Vagina (tissue), 2 donors: ENCODE measurements at places on chromosomes 16 and 17.
A peak's percentile ranks its signal among the peaks of the same experiment; 100 is the strongest.

DNA sequence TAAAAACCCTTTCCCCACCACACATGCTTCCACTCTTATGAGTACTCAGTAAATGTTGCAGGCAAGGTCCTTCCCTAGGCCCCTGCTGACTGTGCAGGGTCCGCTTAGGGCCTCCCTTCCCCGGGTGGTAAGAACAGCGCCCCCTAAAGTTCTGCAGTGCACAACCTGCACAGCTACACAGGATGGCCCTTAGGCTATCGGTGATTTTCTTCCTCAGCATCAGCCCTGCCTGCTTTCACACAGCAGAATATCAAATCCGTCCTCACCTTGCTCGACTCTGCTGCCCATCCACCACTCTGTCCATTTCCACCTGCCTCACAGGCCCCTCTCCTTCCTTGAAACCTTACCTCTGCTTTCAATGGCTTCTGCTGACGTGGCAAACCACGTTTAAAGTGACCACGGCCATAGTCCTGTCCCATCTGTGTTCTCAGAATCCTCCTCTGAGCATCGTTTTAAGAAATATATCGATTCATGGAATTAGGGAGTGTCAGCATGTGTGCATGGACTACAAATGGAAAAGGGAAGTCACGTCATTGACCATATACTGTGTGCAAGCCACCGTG is 51.4 kb upstream of the TMEM132E start:
- H3K4me1 ChIP-seq = no peaks in the 10 kb centered on the region
- H3K4me3 ChIP-seq = no peak overlapping the region
- H3K27ac ChIP-seq = no peak overlapping the region
- no peaks in the 10 kb centered on the region for H3K36me3 ChIP-seq

DNA sequence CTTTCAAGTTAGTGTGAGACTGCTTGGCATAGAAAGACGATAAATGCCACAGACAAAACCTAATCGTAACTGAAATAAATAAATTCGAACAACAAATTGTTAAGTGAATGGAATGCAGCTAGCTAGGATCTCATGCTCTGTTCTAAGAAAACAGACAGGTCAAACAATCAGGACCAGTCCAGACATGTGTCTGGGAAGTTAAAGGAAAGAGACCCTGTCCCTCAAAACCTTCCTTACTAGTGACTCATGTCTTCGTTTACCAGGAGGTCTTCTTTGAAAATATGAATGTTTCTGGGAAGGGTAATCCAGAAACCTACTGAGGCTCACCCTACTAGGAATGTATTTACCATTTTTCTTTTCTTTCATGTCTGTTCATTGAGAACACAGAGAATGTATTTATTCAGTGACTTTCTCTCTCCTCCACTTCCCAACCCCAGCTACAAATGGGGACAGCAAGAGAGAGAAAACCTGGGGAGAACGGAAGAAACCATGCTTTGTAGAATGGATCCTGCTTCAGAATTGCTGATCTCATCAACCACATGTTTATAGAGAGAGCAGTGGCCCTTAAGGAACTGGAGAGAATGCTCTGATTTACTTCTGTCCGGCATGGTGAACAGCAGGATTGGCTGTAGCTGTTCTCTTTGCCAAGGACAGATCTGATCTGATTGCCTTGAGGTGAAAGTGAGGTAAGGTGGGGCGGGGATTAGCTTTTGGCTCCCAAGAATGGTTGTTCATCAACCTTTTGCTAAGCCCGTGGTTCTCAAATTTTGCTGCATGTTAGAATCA is 39.4 kb upstream of the DHX8 start:
- H3K36me3 ChIP-seq = no peaks in the 10 kb centered on the region
- no peak overlapping the region for H3K27ac ChIP-seq
- no peaks in the 10 kb centered on the region for H3K27me3 ChIP-seq
- peaks cover 4% of the 10 kb centered on the region for H3K4me1 ChIP-seq
- H3K4me3 ChIP-seq = no peak overlapping the region

GRCh38 chr16:88406096-88407041 is 23.6 kb downstream of the ZNF469 start:
- no peaks in the 10 kb centered on the region for H3K27me3 ChIP-seq
- peaks cover 25% of the 10 kb centered on the region for H3K4me1 ChIP-seq
- H3K4me3 ChIP-seq = peak overlapping the region; percentile 41
- no peaks in the 10 kb centered on the region for H3K36me3 ChIP-seq
- DNase-seq = no peak

- no peaks in the 10 kb centered on the region for H3K36me3 ChIP-seq
- H3K4me1 ChIP-seq = peaks cover 18% of the 10 kb centered on the region
- no peak overlapping the region for H3K27ac ChIP-seq
- DNase-seq = no peak
- H3K4me3 ChIP-seq = no peak overlapping the region
These were observed 146.9 kb downstream of the MSI2 start for GRCh38 chr17:57403236-57403635.

- H3K27me3 ChIP-seq = no peaks in the 10 kb centered on the region
- no peak overlapping the region for H3K27ac ChIP-seq
- H3K4me3 ChIP-seq = no peak overlapping the region
- no peak for DNase-seq
These were observed 360.8 kb downstream of the C16orf95 start for GRCh38 chr16:86956437-86956836.

- no peaks in the 10 kb centered on the region for H3K27me3 ChIP-seq
- H3K27ac ChIP-seq = peak overlapping the region; percentile 82
- H3K4me1 ChIP-seq = peaks cover 22% of the 10 kb centered on the region
- peak overlapping the region; percentile 85 for H3K4me3 ChIP-seq
- DNase-seq = no peak
These were observed 14.4 kb downstream of the SYCE1L start for GRCh38 chr16:77213542-77214106.

DNA sequence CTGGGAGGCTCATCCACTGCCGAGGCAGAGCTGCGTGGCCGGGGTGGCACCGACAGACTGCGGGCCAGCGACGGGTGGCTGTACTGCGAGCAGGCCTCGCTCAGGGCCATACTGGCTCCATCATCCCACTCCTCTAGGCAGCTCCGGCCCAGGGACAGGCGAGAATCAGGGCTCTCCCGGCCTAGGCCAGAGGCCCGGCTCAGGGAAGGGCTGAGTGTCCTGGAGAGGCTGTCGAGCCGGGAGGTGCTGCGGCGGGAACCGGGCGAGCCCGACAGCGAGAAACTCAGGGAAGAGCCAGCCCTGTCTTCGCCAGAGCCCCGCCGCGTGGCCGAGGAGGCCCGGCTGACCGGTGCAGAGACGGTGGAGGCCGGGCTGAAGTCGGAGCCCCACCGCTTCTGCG is 37.4 kb downstream of the PIPOX start:
- H3K36me3 ChIP-seq = peaks cover 41% of the 10 kb centered on the region
- H3K27me3 ChIP-seq = no peaks in the 10 kb centered on the region
- H3K27ac ChIP-seq = no peak overlapping the region
- H3K4me1 ChIP-seq = no peaks in the 10 kb centered on the region

- H3K4me1 ChIP-seq = no peaks in the 10 kb centered on the region
- no peaks in the 10 kb centered on the region for H3K36me3 ChIP-seq
- H3K27ac ChIP-seq = no peak overlapping the region
- DNase-seq = no peak
- H3K4me3 ChIP-seq = no peak overlapping the region
These were observed 115.2 kb downstream of the CCDC182 start for GRCh38 chr17:57629886-57630285.

- no peaks in the 10 kb centered on the region for H3K27me3 ChIP-seq
- DNase-seq = peak; percentile 87
- H3K4me1 ChIP-seq = peaks cover 49% of the 10 kb centered on the region
- H3K4me3 ChIP-seq = peak overlapping the region; percentile 100
- peak overlapping the region; percentile 96 for H3K27ac ChIP-seq
These were observed 485 bp downstream of the DYNLL2 start for GRCh38 chr17:58083491-58084316.

DNA sequence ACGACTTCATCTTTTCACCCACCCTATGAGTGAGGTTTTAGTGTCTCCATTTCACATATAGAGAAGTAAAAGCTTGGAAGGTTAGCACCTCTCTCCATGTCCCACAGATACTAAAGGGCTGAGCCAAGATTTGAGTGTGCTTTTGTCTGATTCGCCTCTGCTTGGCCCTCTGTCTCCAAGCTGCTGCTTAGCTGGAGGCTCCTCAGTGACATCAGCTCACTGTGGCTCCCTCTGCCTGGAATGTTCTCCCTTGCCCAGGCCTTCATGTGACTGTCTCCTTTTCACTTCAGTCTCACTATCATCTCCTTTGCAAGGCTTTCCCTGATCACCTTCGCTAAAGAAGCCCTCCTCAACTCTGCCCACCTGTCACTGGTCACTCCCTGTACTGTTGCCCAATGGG is 84.5 kb upstream of the HSBP1 start:
- H3K27me3 ChIP-seq = no peaks in the 10 kb centered on the region
- no peak for DNase-seq
- no peaks in the 10 kb centered on the region for H3K36me3 ChIP-seq
- no peak overlapping the region for H3K27ac ChIP-seq

DNA sequence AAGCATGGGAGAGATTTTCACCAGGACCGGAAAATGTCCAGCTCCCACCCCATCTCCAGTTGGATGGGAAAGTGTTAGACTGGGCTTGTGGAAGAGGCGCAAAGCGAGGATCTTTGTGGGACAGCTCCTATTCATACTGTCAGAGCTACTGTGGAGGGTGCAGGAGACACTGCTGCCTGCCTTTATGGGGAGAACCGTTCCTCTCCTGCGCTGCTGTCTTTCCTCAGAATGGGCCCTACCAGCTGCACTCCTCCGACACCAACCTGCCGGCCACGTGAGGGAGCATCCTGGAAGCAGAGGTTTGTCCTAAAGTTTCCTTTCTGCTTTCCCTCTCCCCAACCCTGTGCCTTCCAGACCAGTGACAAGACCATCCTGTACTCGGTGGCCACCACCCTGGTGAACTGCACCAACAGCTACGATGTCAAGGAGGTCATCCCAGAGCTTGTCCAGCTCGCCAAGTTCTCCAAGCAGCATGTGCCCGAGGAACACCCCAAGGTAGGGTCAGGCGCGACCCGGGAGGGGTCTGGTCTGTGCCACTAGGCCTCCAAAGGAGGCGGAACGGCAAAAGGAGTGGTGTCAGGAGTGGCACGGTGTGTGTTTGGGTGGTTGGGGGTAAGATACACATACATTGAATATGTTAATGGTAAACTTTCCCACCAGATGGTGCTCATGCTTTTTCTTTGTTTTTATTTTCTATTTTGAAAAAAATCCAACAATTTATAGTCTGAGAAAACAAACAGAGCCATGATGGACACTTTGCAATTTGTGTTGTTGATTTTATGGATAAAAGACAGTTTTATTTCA is 23.0 kb downstream of the SLC35G3 start:
- no peak overlapping the region for H3K27ac ChIP-seq
- no peaks in the 10 kb centered on the region for H3K27me3 ChIP-seq
- DNase-seq = peak; percentile 64
- peaks cover 7% of the 10 kb centered on the region for H3K4me1 ChIP-seq
- H3K4me3 ChIP-seq = no peak overlapping the region
- no peaks in the 10 kb centered on the region for H3K36me3 ChIP-seq

DNA sequence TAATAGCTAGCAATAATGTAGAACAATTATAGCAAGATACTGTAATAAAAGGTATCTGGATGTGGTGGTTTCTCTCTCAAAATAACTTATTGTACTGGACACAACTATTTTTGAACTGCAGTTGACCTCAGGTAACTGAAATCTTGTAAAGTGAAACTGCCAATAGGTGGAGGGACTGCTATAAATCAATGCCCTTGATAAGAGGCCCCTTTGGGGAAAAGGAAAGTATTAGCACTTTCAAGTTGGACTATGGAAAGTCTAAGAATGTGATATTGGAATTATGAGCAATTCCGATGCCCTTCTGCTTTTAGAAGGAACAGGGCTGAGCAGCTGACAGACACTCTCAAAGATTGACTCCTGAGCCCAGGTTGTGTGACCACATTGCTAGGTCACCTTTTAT is 44.5 kb upstream of the ARHGAP44 start:
- H3K4me1 ChIP-seq = no peaks in the 10 kb centered on the region
- no peaks in the 10 kb centered on the region for H3K36me3 ChIP-seq
- no peak overlapping the region for H3K4me3 ChIP-seq
- no peak for DNase-seq
- no peaks in the 10 kb centered on the region for H3K27me3 ChIP-seq
- no peak overlapping the region for H3K27ac ChIP-seq

GRCh38 chr17:3683054-3683511 is 12.9 kb downstream of the P2RX5 start:
- H3K27ac ChIP-seq = no peak overlapping the region
- no peaks in the 10 kb centered on the region for H3K4me1 ChIP-seq
- H3K36me3 ChIP-seq = no peaks in the 10 kb centered on the region
- no peak overlapping the region for H3K4me3 ChIP-seq
- no peaks in the 10 kb centered on the region for H3K27me3 ChIP-seq

- H3K4me1 ChIP-seq = peaks cover 16% of the 10 kb centered on the region
- no peaks in the 10 kb centered on the region for H3K36me3 ChIP-seq
- no peak for DNase-seq
- no peaks in the 10 kb centered on the region for H3K27me3 ChIP-seq
- peak overlapping the region; percentile 84 for H3K27ac ChIP-seq
These were observed 610 bp upstream of the PEX12 start for GRCh38 chr17:35578929-35579432.

- no peaks in the 10 kb centered on the region for H3K27me3 ChIP-seq
- no peaks in the 10 kb centered on the region for H3K36me3 ChIP-seq
- no peak overlapping the region for H3K4me3 ChIP-seq
These were observed 5.8 kb downstream of the PIK3R6 start for GRCh38 chr17:8861495-8862181.

DNA sequence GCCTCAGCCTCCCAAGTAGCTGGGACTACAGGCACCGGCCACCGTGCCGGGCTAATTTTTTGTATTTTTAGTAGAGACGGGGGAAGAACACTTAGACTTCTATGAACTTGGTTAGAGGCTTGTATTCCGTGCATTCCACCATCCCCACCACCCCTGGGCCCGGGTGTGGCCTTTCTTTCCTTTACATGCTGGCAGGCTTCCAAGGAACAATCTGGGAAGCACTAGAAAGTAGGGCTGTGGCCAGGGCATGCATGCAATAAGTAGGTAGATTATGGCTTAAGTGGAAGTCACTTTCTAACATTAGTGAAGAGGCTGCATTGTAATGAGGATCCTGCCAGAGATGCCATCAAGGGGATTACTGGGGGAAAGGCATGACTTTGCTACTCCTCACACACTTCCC is 171.6 kb downstream of the SHISA6 start:
- no peaks in the 10 kb centered on the region for H3K36me3 ChIP-seq
- no peak for DNase-seq
- no peaks in the 10 kb centered on the region for H3K27me3 ChIP-seq
- H3K27ac ChIP-seq = no peak overlapping the region
- H3K4me3 ChIP-seq = no peak overlapping the region
- no peaks in the 10 kb centered on the region for H3K4me1 ChIP-seq

- H3K27me3 ChIP-seq = no peaks in the 10 kb centered on the region
- H3K4me3 ChIP-seq = peak overlapping the region; percentile 35
- DNase-seq = no peak
- H3K4me1 ChIP-seq = peaks cover 92% of the 10 kb centered on the region
- no peaks in the 10 kb centered on the region for H3K36me3 ChIP-seq
- H3K27ac ChIP-seq = peak overlapping the region; percentile 89
These were observed 6.6 kb downstream of the NHERF2 start for GRCh38 chr16:2033057-2033908.

DNA sequence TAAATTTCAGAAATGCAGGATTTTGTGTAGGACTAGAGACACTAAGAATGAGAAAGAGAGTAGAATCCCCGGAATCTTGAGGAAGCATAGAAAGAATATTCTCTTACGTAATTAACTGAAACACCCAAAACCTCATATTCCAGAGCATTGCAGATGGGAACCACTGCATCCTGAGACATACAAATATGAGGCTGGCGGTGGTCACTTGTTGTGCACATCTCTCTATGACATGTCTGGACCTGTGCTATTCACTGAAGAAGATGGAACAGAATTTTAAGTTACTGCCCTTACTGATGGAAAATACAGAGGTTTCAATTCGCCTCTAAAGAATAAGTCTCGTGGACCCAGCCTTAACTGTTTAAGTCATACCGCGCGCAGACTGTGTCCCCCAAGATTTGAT is 806 bp downstream of the RAD51C start:
- H3K4me1 ChIP-seq = peaks cover 24% of the 10 kb centered on the region
- H3K27me3 ChIP-seq = no peaks in the 10 kb centered on the region
- H3K27ac ChIP-seq = peak overlapping the region; percentile 49
- no peak for DNase-seq
- no peaks in the 10 kb centered on the region for H3K36me3 ChIP-seq
- peak overlapping the region; percentile 68 for H3K4me3 ChIP-seq
